ENCODE measurements at places on chromosomes 2 and 18. TPM values are rescaled to one million over a fixed set of nuclear protein-coding genes. Genes with fewer than 3 reads are reported as not detected.

Gene SH2D6
- 1.2 TPM for total RNA-seq

Gene CD8B2
- total RNA-seq = 0.40 TPM

Gene RIT2
- 18.4 TPM for total RNA-seq

Gene SATB2
- total RNA-seq = 8.2 TPM

Gene UBE2F
- 52.5 TPM for total RNA-seq

Gene PROKR1
- 2.2 TPM for total RNA-seq

Gene PLA2R1
- total RNA-seq = 56.4 TPM

Gene LHCGR
- total RNA-seq = 0.79 TPM

Gene CPLX4
- total RNA-seq = 0.22 TPM

Gene TCF7L1
- total RNA-seq = 6.5 TPM

Gene TUBB8B
- total RNA-seq = not detected

Gene C2orf68
- total RNA-seq = 31.6 TPM

Gene IL36B
- not detected for total RNA-seq

Gene ZAP70
- 1.9 TPM for total RNA-seq

Gene ASTL
- total RNA-seq = 0.28 TPM

Gene MARCHF4
- 4.0 TPM for total RNA-seq

Gene PCARE
- 0.06 TPM for total RNA-seq

Gene DTYMK
- 34.2 TPM for total RNA-seq

Gene IL18R1
- total RNA-seq = 1.2 TPM

Gene GPBAR1
- 0.30 TPM for total RNA-seq

Gene LINC00305
- 2.9 TPM for total RNA-seq

Gene AGXT
- total RNA-seq = not detected

Gene C1QL2
- total RNA-seq = 0.11 TPM

Gene RAX
- 0.22 TPM for total RNA-seq

Gene SFTPB
- not detected for total RNA-seq

Gene PECR
- total RNA-seq = 27.2 TPM

Gene LRP1B
- total RNA-seq = 70.2 TPM

Gene TMEM37
- 3.4 TPM for total RNA-seq

Gene RAMP1
- 115 TPM for total RNA-seq

Gene GRB14
- 11.3 TPM for total RNA-seq

Gene SPATA3
- total RNA-seq = not detected

Gene FER1L5
- total RNA-seq = 0.66 TPM
